ENCODE measurements at places on chromosomes 1 and 21.

GRCh38 chr21:45126204-45126626 lies 51.8 kb downstream of the ADARB1 start:
- DNase-seq: peak; percentile 97

DNA sequence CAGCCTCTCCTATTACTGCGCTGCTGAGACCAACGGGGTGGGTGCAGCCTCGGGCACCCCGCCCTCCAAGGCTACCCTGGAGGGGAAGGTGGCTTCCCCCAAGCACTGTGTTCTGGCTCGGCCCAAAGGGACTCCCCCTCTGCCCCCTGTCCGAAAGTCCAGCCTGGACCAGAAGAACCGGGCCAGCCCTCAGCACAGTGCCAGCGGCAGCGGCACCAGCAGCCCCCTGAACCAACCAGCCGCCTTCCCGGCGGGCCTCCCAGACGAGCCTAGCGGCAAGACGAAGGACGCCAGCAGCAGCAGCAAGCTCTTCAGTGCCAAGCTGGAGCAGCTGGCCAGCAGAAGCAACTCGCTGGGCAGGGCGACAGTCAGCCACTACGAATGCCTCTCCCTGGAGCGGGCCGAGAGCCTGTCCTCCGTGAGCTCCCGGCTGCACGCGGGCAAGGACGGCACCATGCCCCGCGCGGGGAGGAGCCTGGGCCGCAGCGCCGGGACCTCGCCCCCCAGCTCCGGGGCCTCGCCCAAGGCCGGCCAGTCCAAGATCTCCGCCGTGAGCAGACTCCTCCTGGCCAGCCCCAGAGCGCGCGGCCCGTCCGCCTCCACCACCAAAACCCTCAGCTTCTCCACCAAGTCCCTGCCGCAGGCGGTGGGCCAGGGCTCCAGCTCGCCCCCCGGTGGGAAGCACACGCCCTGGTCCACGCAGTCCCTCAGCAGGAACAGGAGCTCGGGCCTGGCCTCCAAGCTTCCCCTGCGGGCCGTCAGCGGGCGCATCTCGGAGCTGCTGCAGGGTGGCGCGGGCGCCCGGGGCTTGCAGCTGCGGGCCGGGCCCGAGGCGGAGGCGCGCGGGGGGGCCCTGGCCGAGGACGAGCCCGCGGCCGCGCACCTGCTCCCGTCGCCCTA lies 533.1 kb downstream of the KIF26B start:
- peak; percentile 51 for DNase-seq

DNA sequence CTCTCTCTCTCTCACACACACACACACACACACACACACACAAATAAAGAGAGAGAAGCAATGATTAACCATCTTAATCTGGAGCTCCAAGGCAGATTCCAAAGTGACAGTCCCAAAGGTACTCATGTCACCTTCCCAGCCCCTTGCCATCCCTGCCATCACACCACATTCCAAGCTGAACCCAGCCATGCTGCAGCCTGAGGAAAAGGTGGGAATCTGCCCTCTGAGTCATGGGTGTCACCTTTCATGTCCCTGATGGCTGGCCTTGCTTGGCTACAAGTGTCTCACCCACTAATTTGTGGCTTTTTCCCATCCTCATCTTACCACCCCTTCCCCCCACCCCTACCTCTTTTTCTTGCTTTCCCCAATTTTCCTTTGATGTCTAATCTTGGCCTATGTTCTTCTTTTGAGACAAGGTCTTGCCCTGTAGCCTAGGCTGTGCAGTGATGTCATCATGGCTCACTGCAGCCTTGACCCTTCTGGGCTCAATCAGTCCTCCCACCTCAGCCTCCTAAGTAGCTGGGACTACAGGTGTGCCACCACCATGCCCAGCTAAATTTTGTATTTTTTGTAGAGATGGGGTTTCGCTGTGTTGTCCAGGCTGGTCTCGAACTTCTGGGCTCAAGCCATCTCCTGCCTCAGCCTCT lies 3.2 kb downstream of the ANXA9 start:
- DNase-seq: no peak

GRCh38 chr1:197725976-197726375 lies 49.3 kb downstream of the DENND1B start:
- no peak for DNase-seq

DNA sequence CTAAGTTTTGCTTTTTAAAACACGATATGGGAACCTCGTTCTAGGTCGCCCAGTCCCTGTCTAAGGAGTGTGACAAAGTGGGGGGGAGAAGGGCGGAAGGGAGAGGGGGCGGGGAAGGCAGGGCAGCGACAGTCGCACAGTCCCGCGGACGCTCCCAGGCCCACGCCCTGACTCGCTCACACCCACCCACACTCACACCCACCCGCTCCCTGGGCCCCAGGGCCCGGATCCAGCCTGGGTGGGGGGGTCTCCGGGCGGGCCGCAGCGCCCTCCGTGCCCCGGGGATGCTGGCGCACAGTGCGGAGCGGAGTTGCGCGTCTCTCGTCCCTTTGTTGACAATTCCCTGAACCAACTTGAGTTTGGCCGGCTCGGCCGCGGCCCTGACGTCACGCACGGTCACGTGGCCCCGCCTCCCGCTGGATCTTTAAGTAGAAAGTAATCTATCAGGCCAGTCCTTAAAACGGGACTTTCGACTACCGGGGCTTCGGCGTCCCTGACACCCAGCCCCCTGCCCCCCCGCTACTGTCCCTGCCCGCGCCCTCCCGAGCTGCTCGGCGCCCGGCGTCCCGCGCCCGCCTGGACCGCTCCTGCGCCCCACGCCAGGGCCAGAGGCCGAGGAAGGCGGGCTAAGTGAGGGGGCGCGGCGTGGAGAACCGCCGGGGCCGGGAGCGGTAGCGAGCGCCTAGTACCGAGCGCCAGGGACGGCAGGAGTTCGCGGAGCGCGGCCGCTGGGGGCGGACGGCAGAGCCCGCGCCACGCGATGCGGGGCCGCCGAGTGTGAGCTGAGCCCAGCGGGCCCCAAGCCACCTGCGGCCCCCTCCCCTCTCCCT lies at the start of gene FOXD3:
TSS of gene FOXD3 (plus strand) at position 454 of the 830 bp plus-strand sequence. CDS start 492 bp downstream, outside the sequence.
- peak; percentile 56 for DNase-seq

All from NCI-H69 (cell line).